ENCODE measurements at places on chromosomes 4 and X.

DNA sequence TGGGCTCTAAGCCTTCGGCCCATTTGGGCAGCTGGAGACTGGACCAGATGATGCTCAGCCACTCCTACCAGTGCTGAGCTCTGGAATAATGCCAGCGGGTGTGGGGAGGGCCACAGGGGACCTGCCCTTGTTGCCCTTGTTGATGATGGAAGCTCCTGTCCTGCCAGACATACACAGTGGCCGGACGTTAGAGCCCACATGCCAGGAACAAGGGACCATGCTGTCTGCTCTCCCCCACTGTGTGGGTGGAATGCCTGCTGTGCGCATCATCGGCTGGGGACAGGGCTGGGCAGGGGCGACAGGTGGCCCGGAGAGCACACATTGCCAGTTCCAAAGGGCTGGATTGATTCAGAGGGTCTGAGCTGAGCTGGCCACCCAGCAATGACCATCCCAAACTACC, 2.0 kb downstream of the ABLIM2 start:
- DNase-seq = no peak

DNA sequence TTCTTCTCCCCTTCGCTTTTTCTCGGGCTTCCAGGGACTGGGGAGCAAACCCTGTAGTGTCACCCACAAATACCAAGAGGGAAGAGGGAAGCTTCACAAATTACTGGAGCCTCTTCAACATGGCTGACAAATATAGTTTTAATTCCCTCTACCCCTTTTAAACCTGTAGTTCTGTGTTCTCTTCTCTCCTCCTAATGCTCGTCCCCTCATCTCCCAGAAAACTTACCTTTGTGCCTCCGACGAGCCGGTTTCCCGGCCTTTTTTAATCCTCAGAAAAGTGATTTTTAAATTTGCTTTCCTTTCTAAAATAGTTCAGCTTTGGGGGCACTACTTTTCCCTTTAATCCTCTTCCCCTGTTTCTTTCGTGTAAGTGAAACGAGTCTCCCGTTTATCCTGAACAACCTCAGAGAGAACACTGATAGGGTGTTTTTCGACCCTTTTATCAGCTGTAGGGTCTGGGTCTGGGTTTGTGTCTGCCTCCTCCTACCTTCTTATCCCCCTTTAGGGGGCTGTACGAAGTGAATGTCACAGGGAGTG, 408 bp downstream of the TET2 start:
- no peak for DNase-seq

DNA sequence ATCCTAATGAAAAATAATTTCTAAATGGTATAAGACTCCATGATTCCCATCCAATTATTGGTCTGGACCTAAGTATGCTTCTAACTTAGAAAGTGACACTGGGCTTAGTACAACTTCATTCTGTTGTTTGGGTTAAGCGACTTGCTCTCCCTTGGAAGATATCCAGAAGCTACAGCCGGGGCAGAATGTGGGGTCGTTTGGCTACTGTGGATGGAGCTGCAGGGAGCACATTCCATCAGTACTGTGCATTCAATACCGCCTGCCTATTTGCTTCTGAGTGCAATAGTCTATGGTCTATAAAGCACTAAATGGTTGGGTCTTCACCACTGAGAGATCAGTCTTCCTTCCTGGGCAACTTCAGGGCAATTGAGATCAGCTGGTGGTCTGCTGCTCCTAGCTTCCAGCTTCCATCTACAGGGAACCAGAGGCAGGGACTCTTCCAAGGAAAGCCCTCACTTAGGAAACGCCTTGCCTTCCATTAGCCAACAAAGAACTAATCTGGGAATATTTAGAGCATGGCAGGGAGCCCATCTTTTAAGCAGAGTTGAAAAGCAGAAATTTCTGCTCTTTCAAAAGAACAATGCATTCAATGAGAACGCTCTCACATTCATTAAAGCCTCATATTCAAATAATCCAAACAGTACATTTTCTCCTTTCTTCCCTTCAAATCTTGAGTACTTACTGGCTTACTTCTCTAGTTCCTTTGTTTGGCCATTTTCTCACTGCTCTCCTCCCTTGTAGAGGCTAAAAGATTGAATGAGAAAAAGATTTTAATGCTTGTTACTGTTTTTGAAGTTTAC, 1049.9 kb upstream of the TENM3 start:
- no peak for DNase-seq

DNA sequence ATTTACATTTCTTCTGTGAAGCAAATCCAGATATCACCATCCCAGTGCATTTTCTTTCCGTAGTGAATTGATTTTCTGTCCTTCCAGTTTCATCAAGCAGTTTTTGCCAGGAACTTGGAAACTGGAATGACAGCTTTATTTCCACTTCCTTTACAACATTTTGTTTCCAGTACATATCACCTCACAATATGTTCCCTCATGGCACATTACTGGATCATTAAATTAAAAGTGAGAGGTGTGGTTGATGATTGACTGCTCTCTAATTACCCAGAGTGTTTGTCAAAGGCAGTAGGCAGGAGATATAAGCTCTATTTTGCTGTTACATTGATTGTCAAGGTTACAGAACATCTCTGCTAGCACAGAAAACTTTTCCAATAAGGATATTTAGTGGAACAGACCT, 22.3 kb upstream of the ACE2 start:
- DNase-seq = no peak

GRCh38 chrX:123277821-123278220, 93.7 kb downstream of the GRIA3 start:
- no peak for DNase-seq

GRCh38 chr4:128859887-128860677, 50.6 kb downstream of the JADE1 start:
- no peak for DNase-seq

GRCh38 chr4:165682611-165683010, 190.4 kb upstream of the TLL1 start:
- DNase-seq = no peak

DNA sequence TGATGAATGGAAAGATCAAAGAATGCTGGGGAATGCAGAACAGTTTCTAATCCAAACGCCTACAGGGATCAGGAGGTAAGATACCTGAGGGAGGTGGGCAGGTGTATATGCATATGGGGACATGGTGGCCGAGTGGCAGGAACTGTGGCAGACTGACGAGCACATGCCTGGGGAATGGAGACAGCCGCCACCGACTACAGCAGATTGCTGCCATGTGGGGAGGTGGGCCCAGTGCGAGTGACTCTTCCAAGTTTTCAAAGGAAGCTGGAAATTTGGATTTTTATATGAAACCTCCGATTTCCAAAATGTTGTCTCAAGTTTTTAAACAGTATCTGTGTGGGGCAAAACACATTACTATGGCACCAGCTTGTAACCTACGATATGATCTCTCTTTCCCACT, 9.9 kb downstream of the ZNF827 start:
- no peak for DNase-seq

- DNase-seq = no peak
Measured at GRCh38 chrX:100297728-100298127, 112.3 kb downstream of the PCDH19 start.

DNA sequence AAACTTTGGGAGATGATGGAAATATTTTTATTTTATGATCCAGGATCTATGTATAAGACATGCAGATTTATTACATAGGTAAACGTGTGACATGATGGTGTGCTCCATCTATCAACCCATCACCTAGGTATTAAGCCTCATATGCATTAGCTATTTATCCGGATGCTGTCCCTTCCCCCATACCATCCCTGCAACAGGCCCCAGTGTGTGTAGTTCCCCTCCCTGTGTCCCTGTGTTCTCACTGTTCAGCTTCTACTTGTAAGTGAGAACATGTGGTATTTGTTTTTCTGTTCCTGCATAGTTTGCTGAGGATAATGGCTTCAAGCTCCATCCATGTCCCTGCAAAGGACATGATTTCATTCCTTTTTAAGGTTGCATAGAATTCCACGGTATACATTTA, 28.1 kb upstream of the ZCCHC4 start:
- no peak for DNase-seq

DNA sequence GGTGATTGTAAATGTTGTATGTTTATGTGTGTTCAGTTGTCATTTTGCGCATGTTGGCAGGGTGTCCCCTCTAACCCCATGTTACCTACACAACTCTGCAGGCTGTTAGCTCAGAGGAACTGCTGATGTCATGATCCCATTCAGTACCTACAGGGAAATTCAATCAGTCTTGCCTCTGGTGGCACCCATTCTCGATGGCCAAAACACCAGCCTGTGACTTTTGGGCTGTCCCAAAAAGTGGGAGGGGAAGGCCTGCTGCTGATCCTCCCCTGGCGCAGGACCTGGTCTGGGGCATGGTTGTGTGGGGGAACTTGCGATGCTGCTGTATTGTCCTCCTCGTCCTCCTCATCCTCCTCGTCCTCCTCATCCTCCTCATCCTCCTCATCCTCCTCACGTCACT, 174.5 kb downstream of the DCLK2 start:
- DNase-seq = no peak

DNA sequence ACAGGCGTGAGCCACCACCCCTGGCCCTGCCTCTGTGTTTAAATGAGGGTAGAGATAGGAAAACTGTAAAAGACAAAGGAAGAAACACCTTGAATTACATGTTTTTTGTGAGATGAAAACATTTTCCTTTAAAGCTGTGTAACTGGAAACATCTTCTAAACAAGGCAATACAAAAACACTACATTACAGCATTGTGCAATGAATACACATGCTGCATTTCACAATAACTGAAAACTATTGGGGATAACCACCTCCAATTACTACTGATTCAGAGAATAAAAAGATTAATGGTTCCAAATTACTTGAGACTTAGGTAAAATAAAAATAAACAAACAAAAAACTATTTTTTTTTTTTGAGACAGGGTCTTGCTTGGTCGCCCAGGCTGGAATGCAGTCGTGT, 7.6 kb upstream of the OGT start:
- DNase-seq = no peak

- DNase-seq = no peak
Measured at GRCh38 chr4:6953751-6954380, 44.2 kb downstream of the TBC1D14 start.

Measured in HS-27A (cell line).